ENCODE measurements at places on chromosomes 6 and 20.

DNA sequence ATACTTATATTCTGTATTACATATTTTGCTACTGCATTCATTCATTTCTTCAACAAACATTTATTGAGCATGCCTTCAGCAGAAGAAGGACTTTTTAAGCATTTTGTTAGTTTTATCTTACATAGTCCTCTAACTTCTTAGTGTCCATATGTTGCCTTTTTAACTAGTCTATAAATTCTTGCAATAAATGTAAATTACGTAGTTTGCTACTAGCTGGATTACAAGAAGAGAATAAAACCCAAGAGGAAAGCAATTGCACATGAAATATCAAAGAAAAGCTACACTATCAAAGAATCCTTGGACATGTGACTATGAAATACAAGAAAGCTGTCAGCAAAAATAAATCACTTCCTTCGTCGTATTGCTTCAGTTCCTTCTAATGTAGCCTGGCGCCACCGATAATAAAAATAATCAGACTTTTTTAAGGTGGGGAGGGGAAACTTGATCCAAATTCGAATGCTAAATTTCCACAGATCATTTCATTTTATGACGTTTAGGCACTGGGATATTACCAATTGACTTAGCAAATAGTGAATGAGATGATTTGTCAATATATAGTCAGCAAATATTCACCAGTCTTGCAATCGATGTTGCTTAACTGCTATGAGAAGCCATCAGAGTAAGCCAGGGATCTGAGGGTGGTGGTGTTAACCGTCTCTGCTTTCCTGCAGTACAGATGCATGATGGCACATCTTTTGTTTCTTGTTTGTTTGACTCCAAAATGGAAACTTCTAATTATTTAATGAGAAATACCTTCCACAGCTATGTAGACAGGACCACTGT, 258.7 kb upstream of the EXOC2 start:
- no peak for DNase-seq

DNA sequence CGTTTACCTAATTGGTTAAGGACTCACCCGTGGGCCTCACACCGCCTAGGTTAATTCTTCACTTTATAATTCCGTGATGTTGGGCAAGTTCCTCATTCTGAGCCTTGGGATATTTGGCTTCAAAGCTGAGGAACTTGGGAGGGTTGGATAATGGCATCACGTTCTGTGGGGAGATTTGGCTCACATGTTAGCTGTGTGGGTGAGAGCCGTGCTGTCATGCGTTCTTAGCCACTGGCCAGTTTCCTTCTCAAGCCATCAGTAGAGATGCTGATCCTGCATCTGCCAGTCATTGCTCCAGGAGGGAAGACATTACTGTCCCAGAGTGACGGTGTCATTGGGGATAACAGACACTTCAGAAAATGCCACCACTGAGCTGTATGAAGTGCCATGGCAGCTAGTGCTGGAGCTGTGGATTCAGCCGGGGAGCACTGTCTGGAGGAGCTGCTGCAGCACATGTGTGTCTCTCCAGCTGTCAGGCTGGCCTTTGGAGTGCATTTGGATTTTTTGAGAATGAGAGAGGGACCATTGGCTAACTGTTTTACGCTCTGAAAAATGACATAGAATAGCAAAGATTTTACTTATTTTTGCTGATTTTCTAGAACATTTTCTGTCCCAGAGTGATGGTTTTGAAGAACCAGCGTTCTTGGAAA, 16.5 kb downstream of the IGF2R start:
- no peak for DNase-seq

- DNase-seq = no peak
These were observed 130.2 kb upstream of the SYNDIG1 start for GRCh38 chr20:24339210-24339641.

DNA sequence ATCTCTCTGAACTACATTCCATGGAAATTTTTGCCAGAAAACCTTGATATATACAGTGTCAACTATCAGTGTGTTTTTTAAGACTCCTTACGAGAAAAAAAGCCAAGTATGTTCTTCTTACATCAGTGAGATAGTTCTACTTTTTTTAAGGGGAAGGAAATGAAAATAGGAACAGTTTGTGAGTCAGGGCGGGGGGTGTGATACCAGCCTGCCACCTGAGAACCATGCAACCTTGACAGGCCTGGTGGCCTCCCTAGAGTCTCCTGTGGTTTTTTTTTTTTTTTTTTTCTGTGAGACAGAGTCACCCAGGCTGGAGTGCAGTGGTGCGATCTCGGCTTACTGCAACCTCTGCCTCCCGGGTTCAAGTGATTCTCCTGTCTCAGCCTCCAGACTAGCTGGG, 96.3 kb upstream of the GCM1 start:
- no peak for DNase-seq

GRCh38 chr6:68710496-68710895, 75.4 kb downstream of the ADGRB3 start:
- no peak for DNase-seq

GRCh38 chr6:45024610-45025009, 303.5 kb upstream of the RUNX2 start:
- no peak for DNase-seq

- no peak for DNase-seq
These were observed 14.8 kb downstream of the PEDS1 start for GRCh38 chr20:50138479-50139393.

DNA sequence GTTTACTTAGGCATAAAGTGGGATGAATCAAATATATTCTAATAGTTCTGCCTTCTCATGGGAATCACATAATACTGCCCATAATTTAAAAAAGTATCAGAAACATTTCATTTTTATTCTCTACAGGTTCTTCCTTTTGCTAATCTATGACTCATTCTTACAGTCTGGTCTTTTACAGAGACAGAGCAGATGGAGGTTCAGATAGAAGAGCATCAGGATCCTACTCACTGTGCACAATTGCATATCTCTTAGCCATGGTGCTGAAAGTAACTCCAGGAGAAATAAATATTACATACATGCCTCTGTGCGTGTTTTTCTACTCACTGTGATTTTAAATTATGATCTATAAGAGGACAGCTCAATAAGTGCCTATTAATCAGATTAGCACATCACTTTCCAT, 16.3 kb upstream of the OR2B6 start:
- no peak for DNase-seq

DNA sequence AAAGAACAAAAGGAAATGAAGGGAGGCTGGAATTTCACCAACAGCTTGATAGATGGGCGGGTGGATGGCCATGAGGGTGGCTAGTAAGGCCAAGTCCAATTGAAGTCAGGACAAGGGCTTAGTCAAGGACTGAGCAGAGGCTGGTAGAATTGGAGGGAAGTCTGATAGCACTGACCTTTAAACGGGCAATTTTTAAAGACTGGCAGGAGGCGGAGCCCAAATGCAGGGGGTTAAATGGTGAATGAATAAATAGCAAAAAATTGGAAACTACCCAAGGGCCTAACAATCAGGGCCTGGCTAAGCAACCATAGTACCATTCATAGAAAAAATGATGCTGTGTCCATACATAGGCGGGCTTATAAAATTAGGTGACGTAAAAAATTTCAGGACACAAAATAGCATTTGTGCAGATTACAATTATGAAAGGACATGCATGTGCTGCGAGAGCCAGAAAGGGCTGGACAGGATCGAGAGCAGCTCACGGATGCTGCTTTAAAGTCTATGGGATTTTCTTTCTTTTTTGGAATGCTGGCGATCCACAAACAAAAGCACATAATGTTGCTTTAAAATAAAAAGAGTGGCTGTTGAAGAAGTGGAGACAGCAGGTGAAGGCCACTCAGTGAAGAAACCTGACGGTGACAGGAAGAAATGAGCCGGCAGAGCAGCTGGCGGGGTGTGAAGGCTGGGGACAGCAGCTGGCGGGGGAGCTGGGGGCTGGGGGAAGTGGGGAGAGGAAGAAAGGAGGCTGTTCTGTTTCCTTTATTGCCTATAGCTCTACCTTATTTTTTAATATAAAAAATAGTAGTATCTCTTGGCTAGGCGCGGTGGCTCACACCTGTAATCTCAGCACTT, 42.8 kb upstream of the TAF8 start:
- no peak for DNase-seq

DNA sequence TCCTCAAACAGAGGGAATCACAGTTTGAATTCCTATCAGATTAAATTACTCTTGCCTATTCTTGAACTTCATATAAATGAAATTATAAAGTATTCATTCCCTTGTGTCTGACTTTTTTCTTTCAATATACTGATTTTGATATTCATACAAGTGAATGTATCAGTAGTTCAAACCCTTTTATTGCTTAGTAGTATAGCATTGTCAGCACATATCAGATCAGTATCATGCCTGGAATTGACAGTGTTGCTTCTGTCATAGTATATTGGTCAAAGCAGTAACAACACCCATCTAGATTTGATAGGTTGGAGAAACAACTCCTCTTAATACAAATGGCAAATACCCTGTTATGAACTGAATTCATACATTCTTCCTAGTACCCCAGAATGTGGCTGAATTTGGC, 89.1 kb upstream of the SLC35F1 start:
- DNase-seq = no peak

DNA sequence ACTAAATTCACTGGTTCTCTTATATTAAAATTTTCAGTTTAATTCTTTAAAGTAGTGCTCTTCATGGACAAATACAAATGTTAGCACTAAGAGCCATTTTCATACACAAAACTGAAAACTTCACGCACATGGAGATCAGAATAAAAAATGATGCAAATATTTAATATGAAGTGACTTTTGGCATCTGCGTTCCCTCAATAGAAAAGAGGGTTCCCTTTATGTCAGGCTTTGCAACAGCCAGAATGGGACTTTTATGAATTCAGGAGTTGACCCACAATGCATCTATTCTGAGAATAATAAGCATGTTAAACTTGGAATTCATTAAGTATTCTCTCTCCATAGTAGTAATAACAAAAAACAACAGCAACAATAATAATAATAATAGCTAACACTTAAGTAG, 125.8 kb downstream of the INSM1 start:
- no peak for DNase-seq

DNA sequence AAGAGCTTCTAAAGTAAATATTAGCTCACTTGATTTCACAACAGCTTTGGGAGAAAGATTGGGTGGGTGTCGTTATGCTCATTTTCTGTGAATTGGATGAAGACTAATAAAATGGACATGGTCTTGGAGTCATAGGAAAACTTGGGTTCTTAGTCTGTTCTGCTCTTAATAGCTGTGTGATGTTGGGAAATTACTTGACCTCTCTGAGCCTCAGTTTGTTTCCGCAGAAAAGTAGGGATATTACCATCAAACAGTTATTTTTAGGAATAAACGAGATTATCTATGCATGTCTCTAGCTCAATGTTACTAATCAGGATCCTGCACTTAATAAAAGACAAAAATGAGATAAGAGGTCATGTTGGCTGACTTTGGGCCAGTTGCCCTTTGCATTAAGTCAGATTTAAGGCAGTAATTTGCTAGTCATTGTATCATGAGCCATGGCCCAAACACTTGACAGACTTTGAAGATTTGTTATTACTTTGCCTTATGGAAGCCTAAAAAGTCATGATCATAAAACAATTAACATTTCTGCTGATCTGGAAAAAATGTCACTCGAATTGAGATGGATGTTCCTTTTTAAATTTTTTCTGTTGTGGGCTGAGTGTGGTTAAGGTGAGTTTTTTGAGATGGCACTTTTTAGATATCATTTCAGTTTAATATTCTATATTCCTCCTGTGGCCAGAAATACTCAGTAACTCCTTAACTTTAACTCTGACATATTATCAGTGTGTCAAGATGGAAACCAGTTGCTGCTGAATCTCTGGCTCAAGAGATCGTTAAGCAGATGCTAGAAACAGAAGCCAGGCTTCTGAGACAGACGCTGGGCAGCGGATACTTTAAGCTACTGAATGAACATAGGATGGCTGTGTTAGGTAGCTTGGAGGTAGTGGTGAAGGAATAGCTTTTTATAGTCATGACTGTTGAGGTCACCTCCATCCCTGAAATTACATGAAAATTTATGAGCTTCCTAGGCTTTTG, 291.6 kb downstream of the PHF3 start:
- DNase-seq = no peak

DNA sequence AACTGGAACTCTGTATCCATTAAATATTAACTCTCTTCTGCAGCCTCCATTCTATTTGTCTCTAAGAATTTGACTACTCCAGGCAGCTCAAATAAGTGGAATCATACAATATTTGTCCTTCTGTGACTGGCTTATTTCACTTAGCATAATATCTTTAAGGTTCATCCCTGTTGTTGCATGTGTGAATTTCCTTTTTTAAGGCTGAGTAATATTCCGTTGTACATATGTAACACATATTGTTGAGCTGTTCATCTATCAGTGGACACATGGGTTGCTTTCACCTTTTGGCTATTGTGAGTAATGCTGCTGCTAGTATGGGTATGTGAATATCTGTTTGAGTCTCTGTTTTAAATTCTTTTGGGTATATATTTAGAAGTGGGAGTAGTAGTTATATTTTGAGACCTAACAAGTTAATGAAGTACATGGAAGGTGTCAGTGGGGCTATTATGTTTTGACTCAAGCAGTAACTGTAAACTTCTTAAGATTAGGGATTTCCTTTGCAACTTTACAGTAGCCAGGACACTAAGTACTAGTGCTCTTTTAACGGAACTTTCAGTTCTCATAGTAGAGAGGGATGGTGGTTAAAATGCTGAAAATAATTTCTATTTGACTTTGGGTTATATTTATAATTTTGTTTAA, 29.7 kb upstream of the TMEM217 start:
- DNase-seq = no peak

GRCh38 chr6:148866657-148867268, 119.9 kb downstream of the UST start:
- no peak for DNase-seq

DNA sequence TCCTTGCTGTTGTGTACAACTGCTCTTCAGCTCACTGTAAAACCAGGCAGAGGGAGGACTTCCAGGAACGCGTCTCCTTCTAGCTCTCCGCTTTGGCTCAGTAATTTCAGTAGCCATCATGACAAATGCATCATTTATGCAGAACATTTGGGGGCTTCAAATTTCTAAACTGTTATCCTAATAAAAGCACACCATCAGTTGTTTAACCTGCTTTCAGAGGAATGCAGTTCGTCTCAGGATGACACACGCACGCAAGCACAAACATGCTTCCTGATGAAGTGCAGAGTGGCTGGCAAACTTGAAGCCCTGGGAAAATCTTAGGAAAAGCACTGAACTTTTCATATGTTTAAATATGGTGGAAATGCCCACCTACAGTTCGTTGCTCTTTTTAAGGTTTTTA, 24.4 kb downstream of the SLC22A23 start:
- DNase-seq = no peak

- peak; percentile 71 for DNase-seq
These were observed 588 bp downstream of the SCAF8 start for GRCh38 chr6:154733626-154734382.

- DNase-seq = no peak
These were observed 28.9 kb downstream of the PREP start for GRCh38 chr6:105374010-105374420.

DNA sequence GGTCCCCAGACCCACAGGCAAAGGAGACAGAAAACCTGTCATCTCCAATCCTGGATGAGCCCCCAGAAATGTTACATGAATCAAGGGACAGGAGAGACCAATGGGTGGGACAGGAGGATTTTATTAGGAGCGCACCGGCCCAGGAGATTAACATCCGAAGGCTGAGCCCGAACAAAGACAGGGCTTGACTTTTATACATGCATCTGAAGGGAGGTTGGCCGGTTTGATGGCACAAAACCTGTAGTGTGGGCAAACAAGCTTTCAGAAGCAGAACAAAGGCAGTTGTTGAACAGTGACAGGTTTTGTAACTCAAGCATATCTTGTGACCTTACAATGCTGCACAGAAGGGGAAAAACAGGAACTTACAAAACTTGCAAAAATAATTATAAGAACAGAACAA, 83.9 kb upstream of the GPR6 start:
- DNase-seq = no peak
